ENCODE measurements at places on chromosomes 2 and 18.

DNA sequence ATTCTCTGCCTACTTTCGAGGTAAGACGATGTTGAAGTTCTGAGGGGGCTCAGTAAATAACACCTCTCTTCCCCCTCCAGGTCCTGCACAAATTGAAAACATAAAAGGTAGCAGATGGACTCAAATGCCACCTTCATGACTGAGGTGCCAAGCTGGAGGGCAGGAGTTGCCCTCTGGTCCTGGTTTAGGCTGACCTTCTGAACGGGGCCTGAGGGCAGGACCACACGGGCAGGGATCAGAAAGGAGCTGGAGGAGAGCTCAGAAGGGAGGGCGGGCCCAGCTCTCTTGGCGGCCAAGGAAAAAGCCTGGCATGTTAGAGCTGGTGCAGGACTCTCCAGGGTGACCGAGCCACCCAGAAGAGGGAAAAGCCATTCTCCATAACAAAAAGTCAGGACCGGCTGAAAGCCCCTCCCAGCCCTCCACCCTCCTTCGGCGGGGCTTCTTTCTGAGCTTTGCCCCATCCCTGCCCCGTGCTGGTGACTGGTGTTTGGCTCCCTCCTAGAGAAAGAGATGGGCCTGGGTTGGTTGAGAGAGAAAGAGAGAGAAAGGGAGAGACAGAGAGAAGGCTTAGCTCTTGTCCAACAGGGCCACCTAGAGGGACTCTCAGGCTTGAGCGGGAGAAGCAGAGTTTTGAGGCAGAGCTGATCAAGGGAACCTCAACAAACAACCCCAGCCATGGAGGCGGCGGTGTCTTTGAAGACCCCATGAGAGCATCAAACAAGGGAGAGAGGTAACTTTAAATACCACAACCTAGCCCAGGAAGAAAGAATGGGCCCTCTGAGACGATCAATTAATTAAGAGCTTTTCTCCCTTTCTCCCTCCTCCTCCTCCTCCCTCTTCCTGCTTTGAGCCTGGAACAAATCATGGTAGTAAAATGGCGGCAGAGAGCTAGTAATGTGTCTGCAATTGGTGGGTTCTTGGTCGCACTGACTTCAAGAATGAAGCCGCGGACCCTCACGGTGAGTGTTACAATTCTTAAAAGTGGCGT, 50.8 kb downstream of the WIPF1 start:
- no peak for DNase-seq

GRCh38 chr2:178380763-178381162, 70.2 kb downstream of the PRKRA start:
- DNase-seq: no peak

- no peak for DNase-seq
These were observed 2.1 kb upstream of the SKA1 start for GRCh38 chr18:50372743-50373142.

GRCh38 chr18:824179-824578, 12.1 kb upstream of the YES1 start:
- DNase-seq: no peak

DNA sequence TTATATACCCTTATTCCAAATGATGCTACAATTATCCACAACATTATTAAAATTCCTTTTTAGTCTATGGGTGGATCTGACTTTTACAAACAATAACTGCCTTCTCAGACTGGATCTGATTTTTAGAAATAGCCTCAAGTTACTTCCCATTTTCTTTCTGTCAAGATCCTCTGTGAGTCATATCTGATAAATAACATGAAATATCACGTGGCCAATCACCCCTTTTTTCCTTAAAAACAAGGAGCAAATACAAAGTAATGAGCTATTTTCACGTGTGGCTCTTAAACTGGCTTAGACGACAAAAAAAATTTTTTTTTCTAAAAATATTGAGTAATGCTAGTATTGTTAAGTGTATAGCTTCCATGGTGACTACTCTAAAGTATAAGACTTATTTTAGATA, 6.7 kb downstream of the PELI1 start:
- DNase-seq: no peak

GRCh38 chr2:232876161-232876977, 6.3 kb downstream of the SNORC start:
- no peak for DNase-seq

- DNase-seq: no peak
These were observed 77.1 kb upstream of the GALNT5 start for GRCh38 chr2:157180359-157180758.

DNA sequence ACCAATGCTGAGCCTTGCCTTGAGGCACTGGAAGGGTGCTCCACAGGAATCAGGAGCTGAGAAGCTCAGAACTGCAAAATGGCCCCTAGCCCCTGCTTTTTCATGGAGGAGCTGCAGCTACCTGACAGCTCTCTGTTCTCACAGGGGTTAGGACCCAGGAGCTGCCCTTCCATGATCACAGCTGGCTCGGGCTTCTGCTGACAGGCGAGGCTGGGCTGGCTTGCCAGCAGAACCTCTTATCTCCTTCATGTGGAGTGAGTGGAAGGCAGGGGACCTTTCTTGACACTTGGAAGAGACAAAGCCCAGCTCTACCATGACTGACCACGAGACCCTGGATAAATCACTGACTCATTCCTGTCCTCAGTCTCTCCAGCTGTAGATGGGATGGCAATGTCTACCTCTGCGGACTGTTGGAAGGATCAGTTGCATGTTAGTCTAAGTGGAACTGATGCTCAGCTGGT, 113.4 kb downstream of the CAPN13 start:
- no peak for DNase-seq

GRCh38 chr2:95022309-95023221, 2.9 kb upstream of the MAL start:
- DNase-seq: peak; percentile 62

GRCh38 chr2:190984595-190984994, 29.4 kb downstream of the STAT1 start:
- no peak for DNase-seq

DNA sequence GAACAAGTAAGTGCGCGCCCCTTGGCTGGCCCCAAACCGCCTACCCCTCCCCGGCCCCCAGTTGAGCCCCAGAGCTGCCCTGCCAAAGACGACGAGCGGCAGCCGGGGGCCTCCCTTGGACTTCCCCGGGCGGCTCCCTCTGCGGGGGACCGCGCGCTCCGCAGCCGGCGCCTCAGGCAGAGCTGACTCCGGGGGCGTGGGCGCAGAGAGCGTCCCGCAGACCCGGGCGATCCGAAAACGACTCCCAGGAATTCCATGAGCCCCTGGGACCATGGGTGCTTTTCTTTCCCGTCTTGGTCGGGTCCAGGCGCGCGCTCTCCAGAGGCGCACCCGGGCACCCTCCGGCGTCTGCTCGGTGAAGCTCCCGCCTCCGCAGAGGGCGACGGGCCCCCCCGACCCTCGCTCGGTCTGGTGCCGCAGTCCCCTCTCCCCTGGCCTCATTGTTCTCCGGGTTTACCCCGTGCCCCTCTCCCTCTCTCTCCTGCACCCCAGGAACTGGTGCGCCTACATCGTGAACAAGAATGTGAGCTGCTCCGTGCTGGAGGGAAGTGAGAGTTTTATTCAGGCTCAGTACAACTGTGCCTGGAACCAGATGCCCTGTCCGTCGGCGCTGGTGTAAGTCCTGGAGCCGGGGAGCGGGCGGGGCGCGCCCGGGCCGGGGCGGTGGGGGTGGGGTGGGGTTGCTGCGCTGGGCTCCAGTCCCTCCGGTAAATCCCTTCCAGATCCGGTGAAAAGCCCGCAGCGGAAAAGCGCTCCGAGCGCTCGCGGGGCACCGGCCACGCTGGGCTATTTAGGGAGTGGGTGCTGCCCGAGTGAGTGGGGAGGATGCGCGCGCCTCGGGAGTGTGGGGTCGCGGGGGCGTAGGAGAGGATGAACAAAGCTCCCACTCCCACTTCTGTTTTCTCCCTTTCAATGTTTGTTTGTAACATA, 776 bp downstream of the EMILIN2 start:
- DNase-seq: no peak

- no peak for DNase-seq
These were observed 93.8 kb upstream of the YWHAQ start for GRCh38 chr2:9724565-9724964.

GRCh38 chr2:55729136-55729685, 35.6 kb upstream of the PNPT1 start:
- DNase-seq: no peak

- DNase-seq: no peak
These were observed 83.9 kb upstream of the SIX2 start for GRCh38 chr2:45093181-45093580.

DNA sequence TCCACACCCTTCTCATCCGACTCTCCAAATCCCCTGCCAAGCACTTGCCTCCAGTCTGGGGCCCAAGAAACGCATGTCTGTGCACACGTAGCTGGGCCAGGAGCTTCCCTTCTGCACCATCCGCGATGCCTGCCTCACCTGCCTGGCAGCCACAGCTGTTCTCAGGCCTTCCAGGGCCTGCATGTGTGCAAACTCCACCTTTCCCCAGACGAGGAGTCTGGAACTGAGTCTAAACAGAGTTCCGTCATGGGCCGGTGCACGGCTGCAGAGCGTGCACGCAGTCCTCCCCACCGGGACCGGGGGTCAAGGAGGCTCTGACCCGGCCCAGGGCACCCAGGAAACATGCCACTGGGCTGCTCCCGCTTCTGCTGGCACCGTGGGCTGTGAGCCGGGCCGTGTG, 66.8 kb upstream of the SALL3 start:
- no peak for DNase-seq

DNA sequence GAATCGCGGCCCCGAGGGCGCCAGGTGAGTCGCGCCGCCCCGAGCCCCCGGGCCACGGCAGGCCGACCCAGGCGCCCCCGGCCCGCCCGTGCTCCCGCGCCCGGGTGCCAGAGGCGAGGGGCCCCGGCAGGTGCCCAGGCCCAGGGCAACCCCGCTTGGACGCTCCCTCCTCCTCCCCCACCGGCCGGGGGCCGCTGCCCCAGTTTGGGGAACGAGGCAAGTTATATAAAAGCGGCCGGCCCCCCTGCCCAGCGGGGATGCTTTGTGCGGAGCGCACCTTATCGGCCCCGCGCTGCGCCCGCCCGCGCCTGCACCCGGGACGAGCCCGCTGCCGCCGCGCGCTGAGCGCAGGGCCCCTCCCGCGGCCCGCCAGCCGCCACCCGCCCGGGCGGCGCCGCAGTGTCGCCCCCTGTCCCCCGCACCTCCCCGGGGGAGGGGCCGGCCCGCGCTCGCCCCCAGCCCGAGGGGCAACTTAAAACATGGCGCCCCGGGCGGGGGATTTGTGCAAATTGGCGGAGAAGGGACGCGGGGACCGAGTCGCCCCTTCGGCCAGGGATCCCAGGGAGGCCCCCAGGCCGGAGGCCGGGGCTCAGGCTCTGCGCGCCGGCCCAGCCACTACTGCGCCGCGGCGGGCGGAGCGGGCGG, 639 bp downstream of the EPB41L3 start:
- DNase-seq: peak; percentile 8

DNA sequence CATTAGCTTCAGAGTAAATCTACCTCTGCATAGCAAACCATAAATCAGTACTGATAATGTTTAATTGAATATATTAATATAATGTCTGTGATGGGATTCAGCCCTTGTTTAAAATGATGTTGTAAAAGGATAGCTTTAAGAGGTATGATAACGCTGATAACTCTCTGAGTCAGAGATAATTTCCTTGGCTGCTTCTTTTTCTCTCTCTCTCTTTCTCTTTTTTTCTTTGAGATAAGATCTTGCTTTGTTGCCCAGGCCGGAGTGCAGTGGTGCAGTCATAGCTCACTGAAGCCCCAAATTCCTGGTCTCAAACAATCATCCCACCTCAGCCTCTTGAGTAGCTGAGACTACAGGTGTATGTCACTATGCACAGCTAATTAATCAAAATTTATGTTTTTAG, 35.7 kb downstream of the CDH7 start:
- no peak for DNase-seq

- no peak for DNase-seq
These were observed 104.8 kb upstream of the SLC8A1 start for GRCh38 chr2:40556739-40557138.

- no peak for DNase-seq
These were observed 9.4 kb upstream of the CD302 start for GRCh38 chr2:159807183-159808031.

DNA sequence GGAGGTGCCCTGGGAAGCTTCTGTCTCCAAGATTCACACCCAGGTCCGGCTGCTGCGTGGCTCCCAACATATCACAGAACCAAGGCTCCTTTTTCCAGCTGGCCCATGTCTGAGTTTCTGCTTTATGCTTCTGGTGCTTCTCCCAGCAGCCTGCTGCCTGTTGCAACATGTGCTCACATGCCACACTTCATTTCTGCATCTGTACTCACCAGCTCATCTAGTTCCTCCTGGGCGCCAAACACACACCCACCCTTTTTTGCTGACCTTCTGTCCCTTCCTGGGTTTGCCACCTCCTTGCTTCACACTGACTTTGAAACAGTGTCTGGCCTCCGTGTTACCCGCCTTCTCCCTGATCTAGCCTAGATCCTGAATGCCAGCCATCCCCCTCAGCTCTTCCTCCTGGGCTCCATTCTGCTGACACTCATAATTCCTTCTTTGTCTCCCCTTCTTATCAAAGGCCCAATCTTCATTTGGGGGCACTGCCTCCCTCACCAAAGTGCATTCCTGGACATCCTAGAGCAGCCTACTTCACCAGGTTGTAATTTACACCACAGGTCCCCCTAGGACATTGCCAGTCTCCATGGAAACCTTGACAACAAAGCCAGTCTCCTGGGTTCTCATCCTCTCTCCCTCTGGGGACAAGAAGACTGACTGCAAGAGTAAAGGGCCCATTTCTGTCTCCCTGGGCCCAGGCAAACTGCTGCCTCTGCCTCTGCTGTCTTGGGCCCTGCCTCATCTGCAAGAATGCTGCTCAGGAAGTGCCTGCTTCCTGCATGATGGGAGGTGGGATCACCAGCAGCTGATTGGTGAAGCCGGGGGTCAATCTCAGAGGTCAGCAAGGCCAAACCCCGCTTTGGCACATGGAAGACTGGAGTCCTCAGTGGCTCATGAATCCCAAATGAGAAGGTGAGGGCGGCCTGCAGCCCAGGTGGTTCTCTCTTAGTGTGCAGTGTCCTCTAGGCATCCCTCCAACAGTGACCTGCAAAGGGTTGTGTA, 13.9 kb upstream of the PROM2 start:
- DNase-seq: no peak

DNA sequence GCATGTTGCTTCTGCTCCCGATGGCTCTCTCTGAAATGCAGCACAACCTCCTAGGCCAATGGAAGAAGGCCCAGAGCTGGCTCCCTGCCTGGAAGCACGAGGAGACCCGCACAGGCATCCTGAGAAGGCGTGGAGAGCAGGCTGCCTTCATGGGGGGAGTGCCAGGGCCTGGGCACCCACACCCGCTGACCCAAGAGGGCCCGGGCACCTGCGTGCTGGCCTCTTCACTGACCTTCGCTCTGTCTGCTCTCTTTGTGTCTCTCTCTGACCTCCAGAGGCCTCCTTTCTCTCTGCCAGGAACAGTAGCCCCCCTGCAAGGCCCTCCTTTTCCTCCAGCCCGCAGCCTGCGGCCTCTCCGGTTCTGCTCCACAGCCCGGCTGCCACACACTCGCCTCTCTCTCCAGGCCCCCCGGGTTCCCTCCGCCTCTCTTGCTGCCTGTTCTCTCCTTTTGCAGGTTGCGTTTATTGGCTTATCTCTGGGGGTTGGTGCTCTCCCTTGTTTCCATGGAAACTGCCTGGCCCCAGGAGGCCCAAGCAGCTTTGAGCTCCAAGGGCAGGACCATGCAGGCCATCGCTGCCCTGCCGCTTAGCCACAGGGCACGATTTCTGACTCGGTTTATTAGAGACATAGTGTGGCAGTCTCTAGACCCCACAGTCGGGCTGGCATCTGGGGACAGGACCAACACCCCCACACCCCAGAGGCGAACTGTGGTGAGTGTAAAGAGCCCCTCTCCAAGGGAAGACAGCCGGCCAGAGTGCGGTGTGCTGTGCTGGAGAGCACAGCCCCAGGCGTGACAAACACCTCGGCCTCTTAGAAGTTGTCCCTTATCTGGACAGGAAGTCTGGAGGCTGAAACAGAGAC, 1.7 kb downstream of the MZT2B start:
- no peak for DNase-seq

- no peak for DNase-seq
These were observed 20.4 kb downstream of the GALNT3 start for GRCh38 chr2:165773684-165774083.

Data from left renal cortex interstitium (tissue), 4 donors.